ENCODE measurements at places on chromosomes 7 and 10.

DNA sequence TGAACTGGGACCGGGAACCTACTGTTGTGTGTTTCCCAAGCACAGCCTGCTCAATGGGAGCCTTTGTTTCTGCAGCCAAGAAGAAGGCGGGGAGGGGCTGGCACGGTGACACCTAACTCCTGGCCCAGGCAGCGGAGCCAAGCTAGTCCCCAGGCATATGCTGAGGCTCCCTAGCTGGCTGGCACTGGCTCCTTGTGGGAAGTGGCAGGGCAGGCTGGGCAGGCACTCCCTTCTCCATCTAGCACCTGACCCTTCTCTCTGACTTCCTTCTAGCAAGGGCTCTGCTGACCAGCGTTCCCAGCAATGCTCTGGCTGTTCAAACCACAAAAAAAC is 325.0 kb downstream of the PLXNA4 start:
- DNase-seq, result no peak

GRCh38 chr10:117107238-117107637 is 30.8 kb downstream of the VAX1 start:
- DNase-seq, result no peak

DNA sequence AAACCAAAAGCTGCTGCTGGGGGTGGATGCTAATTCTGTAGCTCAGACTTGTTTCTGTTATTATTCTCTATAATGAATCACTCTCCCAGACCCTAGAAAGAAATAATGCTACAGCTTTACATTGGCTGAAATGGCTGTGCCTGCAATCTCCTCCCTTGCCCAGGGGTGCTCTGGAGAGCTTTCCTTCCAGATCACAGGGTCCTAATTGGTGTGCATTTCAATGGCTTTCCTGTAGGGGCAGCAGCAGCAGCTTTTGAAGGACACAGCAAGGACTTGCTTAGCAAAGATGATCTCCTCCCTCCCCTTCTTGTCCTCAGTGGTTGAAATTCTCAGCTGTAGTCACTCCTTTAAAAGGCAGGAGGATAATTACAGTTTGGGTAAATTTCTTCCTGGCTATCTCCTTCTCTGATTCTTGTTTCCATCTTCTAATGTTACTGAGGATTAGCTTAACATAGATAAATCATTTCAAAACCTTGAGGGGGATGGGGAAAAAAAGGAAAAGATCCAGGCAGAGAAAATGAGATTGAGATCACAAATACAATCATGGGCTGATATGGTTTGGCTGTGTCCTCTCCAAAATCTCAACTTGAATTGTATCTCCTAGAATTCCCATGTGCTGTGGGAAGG is 120.2 kb upstream of the CTTNBP2 start:
- DNase-seq, result no peak

- DNase-seq, result no peak
Measured at GRCh38 chr10:112126901-112127300, 56.7 kb downstream of the GPAM start.

- DNase-seq, result no peak
Measured at GRCh38 chr10:7297094-7297493, 113.7 kb downstream of the SFMBT2 start.

GRCh38 chr7:111952783-111953182 is 253.4 kb downstream of the DOCK4 start:
- no peak for DNase-seq

DNA sequence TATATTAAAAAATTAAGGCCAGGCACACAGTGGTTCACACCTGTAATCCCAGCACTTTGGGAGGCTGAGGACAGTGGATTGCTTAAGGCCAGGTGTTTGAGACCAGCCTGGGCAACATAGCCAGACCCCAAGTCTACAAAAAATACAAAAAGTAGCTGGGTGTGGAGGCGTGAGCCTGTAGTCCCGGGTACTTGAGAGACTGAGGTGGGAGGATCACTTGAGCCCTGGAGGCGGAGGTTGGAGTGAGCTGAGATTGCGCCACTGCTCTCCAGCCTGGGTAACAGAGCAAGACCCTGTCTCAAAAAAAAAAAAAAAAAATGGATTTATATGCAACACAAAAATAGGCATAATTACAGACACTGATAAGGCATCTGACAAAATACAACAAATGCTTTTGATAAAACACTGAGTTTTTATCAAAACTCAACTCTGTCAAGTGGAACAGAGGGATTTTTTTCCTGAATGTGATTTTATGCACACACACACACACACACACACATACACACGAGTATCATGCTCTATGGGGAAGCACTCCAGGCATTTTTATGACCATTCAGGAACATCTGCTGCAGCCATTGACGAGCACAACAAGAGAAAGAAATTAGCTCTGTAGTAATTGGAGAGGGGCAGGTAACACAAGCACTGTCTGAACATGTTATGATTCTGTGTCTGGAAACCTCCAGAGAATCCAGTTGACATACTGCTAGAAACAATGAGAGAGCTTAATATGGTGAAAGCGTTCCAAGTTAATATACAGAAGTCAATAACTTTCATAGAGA is 193.1 kb downstream of the WDR37 start:
- DNase-seq, result peak; percentile 93

GRCh38 chr7:107394831-107395230 is 75.0 kb upstream of the GPR22 start:
- DNase-seq, result no peak

DNA sequence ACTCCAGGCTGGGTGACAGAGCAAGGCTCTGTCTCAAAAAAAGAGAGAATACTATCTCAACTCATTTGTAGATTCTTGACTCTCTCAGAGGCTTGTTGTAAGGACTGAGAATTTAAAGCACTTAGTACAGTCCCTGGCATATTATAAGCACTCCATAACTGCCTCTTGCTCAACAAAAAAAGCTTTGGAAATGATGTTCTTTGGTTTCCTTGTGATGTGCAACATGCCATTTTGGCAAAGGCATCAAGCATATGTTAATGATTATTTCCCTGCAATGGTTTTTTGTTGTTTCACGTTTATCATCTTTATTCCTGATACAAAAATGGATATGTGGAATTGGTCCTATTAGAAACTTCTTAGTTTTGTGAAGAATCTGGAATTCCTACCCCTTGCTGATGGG is 15.7 kb downstream of the NOLC1 start:
- no peak for DNase-seq

GRCh38 chr7:129006636-129007414 is 48.1 kb downstream of the TNPO3 start:
- DNase-seq, result no peak
